ENCODE measurements at places on chromosomes 1 and 21.

DNA sequence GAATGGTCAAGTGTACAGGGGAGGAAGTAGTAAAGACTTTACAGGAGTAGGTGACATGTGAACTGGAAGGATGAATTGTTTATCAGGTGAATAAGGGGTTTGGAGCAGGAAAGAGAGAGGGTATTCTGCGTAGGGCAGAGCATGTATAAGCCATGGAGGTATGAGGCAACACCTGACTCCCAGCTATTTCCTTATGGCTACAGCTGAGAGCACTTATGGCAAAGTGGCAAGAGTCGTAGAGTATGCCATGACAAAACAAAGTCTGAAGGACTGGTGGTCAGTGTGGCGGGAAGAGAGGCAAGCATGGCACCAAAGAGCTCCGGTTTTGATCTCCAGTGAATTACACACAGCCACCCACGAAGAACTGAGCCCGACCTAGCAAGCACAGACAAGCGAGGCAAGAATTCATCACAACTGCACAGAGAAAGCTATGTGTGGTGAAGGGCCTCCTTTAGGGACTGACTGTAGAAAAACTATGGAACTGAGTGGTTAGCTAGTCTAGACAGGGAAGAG lies 9.0 kb upstream of the ELOVL1 start:
- no peak for DNase-seq

DNA sequence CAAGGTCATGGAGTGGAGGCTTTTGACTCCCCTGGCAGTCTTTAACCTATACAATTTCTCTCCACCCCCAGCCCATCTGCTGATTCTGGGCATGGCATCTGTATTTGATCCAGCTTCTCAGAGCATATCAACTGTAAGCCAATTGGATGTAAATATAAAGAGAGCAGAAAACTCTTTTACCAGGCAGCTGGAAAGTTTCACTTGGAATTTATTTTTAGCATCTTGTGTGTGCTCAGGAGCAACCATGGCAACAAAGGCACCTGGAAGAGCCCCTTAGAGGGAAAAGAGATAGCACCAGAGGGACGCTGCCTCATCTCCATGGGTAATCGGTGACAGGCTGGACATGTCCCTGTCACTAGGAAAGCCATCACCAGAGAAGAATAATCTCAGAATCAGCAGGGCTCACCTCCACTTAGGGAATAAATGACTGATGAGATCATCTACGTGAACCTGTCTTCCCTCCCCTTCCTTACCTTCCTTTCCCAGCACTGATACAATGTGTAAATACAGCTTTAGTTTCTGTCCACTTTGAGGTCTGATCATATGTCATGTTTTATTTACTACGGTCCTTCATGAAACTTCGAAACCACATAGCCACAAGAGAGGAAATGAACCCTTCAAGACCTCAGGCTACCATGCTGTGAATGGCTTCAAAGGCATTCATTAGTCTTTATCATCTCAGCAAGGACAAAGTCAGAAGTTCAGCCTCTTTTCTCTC lies 25.3 kb upstream of the SIPA1L2 start:
- DNase-seq: no peak

DNA sequence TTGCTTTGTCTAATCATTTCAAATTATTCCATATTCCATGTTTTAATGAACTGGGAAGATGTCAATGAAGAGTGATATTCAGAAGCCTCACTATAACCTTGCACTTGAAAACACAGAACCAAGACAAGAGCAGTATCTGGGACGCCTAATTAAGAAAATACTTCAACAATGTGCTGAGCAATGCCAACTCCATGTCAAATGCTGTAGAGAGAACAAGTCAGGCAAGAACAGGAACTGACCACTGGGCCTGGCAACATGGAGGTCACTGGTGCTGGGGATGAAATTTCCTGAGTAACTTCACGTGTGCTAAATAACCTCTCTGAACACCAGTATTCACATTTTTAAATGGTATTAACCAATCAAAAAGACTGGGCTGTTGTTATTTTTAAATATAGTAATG lies 22.8 kb downstream of the HEATR1 start:
- no peak for DNase-seq

DNA sequence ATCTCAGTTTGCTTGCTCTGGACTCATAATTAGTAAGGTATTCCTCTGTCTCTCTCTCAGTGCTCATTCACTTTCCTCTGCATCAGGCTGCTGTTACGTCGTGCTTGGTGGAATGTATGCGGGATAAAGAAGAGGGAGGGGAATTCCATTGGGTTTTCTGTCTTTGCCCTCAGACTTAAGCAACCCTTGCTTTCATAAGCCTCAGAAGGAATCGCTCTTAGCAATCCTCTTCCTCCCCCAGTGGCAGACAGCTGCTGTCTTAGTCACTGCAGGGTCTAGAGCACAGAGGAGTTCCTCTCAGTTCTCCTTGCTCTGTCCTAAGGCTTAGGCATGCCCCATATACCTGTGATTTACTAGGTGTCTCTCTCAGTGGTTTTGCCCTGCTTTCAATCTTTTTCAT lies 19.1 kb upstream of the NTMT2 start:
- no peak for DNase-seq

GRCh38 chr1:225694151-225694603 lies 41.3 kb upstream of the ENAH start:
- DNase-seq: no peak

DNA sequence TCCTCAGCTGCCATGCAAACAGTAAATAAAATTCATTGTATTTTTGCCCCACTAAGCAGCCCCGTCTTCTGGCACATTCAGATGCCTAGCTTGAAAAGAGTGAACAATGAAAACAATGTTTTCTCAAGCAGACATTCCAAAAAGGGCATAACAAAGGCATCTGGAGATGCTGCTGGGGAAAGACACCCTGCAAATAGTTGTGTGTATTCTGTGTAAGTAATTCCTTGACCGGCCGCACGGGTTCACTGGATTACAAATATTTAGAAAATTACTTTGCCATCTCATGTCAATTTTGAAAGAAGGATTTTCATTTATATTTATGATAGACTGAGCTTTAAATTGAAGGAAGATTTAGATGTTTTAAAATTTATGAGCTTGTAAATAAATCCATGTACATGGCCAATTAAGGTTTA lies 142.2 kb downstream of the SLC45A1 start:
- no peak for DNase-seq

DNA sequence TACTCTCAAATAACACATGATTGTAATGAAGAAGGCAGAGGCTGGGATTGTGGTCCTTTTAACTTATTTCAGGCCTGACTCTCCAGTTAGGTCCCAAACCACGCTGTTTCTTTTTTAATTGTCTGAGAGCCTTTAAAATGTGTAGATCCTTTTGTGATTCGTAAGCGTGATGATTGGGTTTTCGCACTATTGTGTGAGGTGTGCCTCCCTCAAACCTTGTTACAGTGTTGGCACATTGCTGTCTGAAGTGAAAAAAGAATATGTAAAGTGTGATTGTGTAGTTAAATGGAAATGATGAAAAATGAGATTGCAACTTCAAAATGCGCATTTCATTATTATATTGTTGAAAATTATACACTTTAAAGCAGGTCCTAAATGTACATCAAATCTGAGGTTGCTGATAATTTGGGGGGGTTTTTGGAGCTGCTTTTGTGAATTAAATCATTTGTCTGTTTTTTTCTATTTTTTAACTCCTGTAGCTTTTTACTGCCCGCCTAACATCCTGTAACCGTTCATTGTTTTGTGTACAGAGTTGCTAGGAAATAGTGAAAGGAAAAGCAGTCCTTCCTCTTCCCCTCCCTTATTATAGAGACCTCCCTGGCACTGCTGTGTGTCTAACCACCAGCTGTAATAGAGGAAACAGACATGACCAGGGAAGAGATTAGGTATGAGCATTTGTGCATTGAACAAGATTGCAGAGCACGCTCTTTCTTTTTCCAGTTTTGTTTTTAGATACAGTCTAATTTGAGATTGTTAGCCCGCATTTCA lies 43.3 kb downstream of the IARS2 start:
- no peak for DNase-seq

DNA sequence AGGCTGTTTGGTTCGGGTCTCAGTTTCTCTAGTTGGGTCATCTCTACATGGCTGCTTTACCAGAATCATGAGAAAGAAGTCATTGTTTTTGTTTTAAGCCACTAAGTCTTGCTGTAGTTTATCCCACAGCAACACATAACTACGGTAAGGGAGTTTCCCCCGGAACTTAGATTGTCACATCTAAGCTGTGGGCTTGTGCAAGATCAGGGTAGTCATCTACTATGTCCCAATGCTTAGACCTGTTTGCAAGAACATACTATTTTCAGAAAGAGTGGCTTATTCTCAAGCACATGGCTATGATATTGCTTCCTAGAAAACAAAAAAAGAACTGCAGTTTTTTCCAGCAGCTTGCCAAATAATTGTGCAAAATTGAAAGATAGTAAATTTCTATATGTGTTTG lies 18.0 kb upstream of the OLIG2 start:
- no peak for DNase-seq

GRCh38 chr1:158283965-158284364 lies 5.8 kb upstream of the CD1C start:
- no peak for DNase-seq

Data from cortex of kidney (tissue), 1 donor.